SK-MEL-5 (cell line): ENCODE measurements at places on chromosomes 5 and 9. TPM values are rescaled to one million over a fixed set of nuclear protein-coding genes. Genes with fewer than 3 reads are reported as not detected.

Gene NR2F1-AS1
- 0.11 TPM in 1 of 2 replicates, not detected in the other for total RNA-seq

Gene ZNF883
- total RNA-seq = 0.13 and 0.69 TPM in 2 replicates

Gene PIP5K1B
- total RNA-seq = 5.0 and 7.4 TPM in 2 replicates

Gene ZNF474
- not detected in 2 replicates for total RNA-seq

Gene LRRTM2
- total RNA-seq = 1.5 and 2.1 TPM in 2 replicates

Gene SLC6A19
- total RNA-seq = not detected in 2 replicates

Gene LECT2
- not detected in 2 replicates for total RNA-seq
